ENCODE measurements at places on chromosomes 5 and 9. TPM values are rescaled to one million over a fixed set of nuclear protein-coding genes. Genes with fewer than 3 reads are reported as not detected.

The IFNA4 gene
- not detected for total RNA-seq

The PNPLA7 gene
- total RNA-seq, result 3.9 TPM

The PCDHB2 gene
- total RNA-seq, result 12.8 TPM

The PCDHGA1 gene
- total RNA-seq, result 0.92 TPM

DNA sequence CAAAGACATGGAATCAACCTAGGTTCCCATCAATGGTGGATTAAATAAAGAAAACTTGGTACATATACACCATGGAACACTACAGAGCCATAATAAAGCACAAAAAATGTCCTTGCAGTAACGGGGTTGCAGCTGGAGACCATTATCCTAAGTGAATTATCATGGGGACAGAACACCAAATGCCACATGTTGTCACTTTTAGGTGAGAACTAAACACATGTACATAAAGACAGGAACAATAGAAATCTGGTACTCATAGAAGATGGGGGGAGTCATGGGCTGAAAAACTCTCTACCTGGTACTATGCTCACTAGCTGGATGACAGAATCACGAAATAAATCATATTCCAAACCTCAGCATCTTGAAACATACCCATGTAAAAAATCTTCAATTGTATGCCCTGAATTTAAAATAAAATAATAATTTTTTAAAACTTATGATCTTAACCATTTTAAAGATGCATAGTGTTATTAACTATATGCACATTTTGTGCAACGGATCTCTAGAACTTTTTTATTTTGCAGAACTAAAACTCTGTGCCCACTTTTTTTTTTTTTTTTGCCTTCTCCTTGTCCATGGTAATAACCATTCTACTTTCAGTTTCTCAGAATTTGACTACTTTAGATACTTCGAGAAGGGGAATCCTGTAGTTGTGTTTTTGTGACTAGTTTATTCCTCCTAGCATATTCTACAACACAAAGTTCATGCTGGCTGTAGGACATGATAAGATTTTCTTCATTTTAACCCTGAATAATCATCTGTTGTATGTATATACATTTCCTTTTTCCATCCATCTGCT, 1081.6 kb upstream of the ACO1 start:
- no peaks in the 10 kb centered on the region for H3K4me1 ChIP-seq
- no peaks in the 10 kb centered on the region for H3K36me3 ChIP-seq
- no peaks in the 10 kb centered on the region for H3K27me3 ChIP-seq
- DNase-seq, result no peak
- H3K4me3 ChIP-seq, result no peak overlapping the region
- no peak overlapping the region for H3K27ac ChIP-seq

DNA sequence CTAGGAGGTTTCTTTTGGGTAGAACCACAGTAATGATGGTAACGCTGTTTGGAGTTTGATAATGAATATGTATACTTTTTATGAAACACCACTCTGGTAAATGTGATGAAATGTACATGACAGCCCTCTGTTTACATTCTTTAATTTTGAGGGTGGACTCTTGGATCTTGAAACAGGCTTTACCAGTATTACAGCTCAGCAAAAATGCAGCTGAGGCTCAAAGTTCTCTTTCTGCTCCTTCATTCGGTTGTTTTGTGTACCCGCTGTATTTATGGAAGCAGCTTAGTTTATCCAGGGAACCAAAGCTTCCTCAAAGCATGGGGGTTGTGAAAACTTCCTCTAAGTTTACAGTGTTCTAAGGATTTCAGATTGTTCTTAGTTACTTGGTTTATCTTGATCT, 11.1 kb downstream of the GAPVD1 start:
- DNase-seq, result no peak
- H3K36me3 ChIP-seq, result no peaks in the 10 kb centered on the region
- H3K4me1 ChIP-seq, result peaks cover 10% of the 10 kb centered on the region
- H3K27me3 ChIP-seq, result no peaks in the 10 kb centered on the region

DNA sequence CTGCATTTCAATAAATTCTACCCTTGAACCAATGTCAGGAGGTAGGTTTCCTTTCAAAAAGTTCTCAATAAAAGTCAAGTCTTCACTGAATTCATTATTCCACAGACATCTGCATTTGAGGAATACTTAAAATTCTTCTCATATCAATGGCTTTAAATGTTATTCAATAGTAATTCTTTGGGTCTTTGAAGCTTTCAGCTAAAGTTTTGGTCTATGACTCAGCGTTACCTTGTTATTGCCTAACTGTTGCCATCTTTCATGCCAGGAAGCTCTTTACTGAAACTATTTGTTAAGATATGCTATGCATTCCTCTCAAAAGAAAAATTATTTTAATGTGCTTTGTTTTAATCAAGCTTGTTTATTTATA, 170.5 kb downstream of the NNT start:
- no peaks in the 10 kb centered on the region for H3K36me3 ChIP-seq
- no peak overlapping the region for H3K27ac ChIP-seq
- no peak overlapping the region for H3K4me3 ChIP-seq

GRCh38 chr9:72701510-72701909, 180.1 kb downstream of the TMC1 start:
- no peaks in the 10 kb centered on the region for H3K27me3 ChIP-seq
- no peak for DNase-seq
- no peak overlapping the region for H3K27ac ChIP-seq

- no peak for DNase-seq
- H3K27me3 ChIP-seq, result peaks cover 20% of the 10 kb centered on the region
- H3K4me1 ChIP-seq, result 0 out of 2 replicates have a peak, but pooled peaks cover 5% of the 10 kb centered on the region
- no peaks in the 10 kb centered on the region for H3K36me3 ChIP-seq
These were observed 30.4 kb downstream of the PRDM6 start for GRCh38 chr5:123119334-123119986.

DNA sequence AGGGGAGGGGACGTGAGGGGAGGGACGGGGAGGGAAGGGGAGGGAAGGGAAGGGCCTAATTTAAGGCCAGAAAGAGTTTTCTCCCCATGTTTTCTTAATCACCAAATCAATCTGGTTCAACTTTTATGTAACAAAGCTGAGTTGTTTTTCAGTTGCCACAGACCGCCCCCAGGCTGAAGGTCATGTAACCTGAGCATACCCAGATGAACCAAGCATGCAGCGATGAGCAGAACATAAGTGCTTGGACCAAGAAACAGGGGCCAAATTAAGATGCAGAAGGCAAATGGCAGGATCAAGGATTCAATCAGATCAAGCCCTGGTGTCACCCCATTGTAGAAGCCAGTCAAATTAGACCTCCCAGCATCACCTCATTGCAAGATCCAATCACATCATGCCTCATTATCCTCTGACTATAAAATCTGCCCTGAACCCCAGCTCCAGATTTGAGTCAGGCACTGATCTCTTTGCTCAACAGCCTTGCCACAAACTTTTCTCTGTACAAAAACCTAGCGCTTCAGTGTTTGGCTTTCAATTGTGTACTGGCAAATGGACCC, 113.5 kb upstream of the TNPO1 start:
- no peaks in the 10 kb centered on the region for H3K27me3 ChIP-seq
- H3K27ac ChIP-seq, result no peak overlapping the region
- H3K4me1 ChIP-seq, result no peaks in the 10 kb centered on the region
- H3K4me3 ChIP-seq, result no peak overlapping the region
- DNase-seq, result no peak

DNA sequence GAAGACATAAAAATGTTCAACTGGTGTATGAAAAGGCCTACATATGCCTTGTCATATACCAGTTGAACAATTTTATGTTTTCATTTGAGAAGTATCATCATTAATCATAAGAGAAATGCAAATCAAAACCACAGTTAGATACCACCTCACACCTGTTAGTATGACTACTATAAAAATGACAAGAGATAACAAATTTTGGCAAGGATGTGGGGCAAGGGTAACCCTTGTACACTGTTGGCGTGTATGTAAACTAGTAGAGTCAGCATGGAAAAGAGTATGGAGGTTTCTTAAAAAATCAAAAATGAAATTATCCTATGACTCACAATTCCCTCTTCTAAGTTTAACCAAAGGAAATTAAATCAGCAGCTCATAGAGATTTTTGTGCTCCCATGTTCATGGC, 250.4 kb upstream of the ST8SIA4 start:
- H3K27ac ChIP-seq, result no peak overlapping the region
- H3K4me3 ChIP-seq, result no peak overlapping the region
- H3K36me3 ChIP-seq, result no peaks in the 10 kb centered on the region
- no peaks in the 10 kb centered on the region for H3K4me1 ChIP-seq
- no peak for DNase-seq

GRCh38 chr9:88443480-88444113, 55.4 kb downstream of the SPIN1 start:
- H3K4me3 ChIP-seq, result no peak overlapping the region
- no peaks in the 10 kb centered on the region for H3K4me1 ChIP-seq
- DNase-seq, result no peak
- no peaks in the 10 kb centered on the region for H3K36me3 ChIP-seq

DNA sequence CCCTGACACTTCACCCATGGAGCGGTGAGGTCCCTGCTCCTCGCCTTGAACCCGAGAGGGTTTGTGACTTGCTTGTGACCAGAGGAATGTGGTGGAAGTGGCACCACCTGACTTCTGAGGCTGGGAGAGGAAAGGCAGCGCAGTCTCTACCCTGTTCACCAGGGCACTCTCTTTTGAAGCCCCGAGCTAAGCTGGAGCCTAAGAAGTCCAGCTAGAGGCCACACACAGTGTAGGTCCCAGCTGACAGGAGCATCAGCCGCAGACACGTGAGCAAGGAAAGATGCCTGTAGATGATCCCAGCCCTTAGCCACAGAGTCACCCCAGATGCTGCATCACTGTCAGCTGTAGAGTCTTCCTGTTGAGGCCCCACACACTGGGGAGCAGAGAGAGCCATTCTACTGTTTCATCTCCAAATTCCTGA, 1.7 kb upstream of the ANGPTL2 start:
- DNase-seq, result no peak
- no peak overlapping the region for H3K4me3 ChIP-seq
- no peaks in the 10 kb centered on the region for H3K4me1 ChIP-seq
- no peaks in the 10 kb centered on the region for H3K36me3 ChIP-seq
- H3K27ac ChIP-seq, result no peak overlapping the region
- no peaks in the 10 kb centered on the region for H3K27me3 ChIP-seq

GRCh38 chr5:165187815-165188214, 1682.4 kb downstream of the MAT2B start:
- no peaks in the 10 kb centered on the region for H3K27me3 ChIP-seq
- no peaks in the 10 kb centered on the region for H3K4me1 ChIP-seq
- no peak overlapping the region for H3K27ac ChIP-seq
- no peak for DNase-seq
- no peaks in the 10 kb centered on the region for H3K36me3 ChIP-seq
- H3K4me3 ChIP-seq, result no peak overlapping the region

GRCh38 chr9:134307674-134308638, 18.3 kb upstream of the RXRA start:
- no peaks in the 10 kb centered on the region for H3K4me1 ChIP-seq
- DNase-seq, result no peak
- no peak overlapping the region for H3K27ac ChIP-seq
- no peaks in the 10 kb centered on the region for H3K27me3 ChIP-seq

GRCh38 chr5:128199611-128200010, 116.0 kb downstream of the SLC12A2 start:
- no peak overlapping the region for H3K4me3 ChIP-seq
- H3K27ac ChIP-seq, result no peak overlapping the region
- DNase-seq, result no peak
- H3K27me3 ChIP-seq, result peaks cover 2% of the 10 kb centered on the region
